ENCODE measurements at places on chromosomes 11 and 22.

- DNase-seq, result no peak
These were observed 35.6 kb upstream of the CD5 start for GRCh38 chr11:61066645-61067044.

DNA sequence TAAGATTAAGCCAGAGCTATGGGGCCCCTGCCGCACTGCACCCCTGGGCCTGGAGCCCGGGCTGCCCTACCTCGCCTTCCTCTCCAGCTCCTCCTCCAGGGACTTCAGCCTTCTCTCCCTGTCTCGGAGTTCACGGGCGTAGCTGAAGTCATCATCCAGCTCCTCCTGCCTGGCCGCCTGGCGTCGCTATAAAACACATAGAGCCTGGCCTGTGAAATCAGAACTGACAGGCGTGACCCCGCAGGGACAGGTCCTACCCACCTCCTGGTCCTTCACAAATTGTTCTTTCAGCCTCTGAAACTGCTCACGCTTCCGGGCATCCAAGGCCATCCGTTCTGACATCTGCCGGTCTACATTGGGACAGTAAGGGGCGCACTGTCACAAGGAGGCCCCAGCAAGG, 20.8 kb downstream of the TUBGCP6 start:
- no peak for DNase-seq

GRCh38 chr11:19659529-19659928, 53.1 kb upstream of the NAV2 start:
- DNase-seq, result no peak

DNA sequence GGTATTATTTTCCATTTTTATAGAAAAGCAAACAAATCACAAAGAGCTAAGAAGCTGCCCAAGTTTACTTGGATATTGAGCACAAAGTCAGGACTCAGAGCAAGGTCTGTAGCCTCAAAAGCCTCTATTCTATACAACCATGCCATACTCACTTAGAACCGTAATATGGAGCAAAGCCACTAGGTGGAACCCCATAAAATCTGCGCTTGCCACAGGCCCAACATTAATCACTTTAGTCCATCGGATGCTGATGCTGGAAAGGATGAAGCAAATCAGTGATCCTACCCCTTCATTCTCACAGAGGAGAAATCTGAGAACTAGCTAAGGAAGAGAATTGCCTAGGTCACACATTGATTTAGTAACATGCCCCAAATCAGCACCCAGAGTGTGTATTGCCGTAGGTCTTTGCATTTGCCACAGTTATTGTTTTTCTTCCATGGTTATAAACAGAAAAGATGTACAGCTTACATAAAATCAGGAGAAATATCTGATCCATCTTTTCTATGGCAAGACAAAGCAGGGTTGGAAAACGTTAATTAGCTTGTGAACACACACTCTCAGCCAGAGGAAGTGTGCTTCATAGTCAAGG, 56.7 kb upstream of the RAB38 start:
- peak; percentile 64 for DNase-seq

Data from tongue (tissue), 3 donors.